Esophagus mucosa (tissue), 1 donor: ENCODE measurements at places on chromosomes 11 and 22.
A peak's percentile ranks its signal among the peaks of the same experiment; 100 is the strongest.

DNA sequence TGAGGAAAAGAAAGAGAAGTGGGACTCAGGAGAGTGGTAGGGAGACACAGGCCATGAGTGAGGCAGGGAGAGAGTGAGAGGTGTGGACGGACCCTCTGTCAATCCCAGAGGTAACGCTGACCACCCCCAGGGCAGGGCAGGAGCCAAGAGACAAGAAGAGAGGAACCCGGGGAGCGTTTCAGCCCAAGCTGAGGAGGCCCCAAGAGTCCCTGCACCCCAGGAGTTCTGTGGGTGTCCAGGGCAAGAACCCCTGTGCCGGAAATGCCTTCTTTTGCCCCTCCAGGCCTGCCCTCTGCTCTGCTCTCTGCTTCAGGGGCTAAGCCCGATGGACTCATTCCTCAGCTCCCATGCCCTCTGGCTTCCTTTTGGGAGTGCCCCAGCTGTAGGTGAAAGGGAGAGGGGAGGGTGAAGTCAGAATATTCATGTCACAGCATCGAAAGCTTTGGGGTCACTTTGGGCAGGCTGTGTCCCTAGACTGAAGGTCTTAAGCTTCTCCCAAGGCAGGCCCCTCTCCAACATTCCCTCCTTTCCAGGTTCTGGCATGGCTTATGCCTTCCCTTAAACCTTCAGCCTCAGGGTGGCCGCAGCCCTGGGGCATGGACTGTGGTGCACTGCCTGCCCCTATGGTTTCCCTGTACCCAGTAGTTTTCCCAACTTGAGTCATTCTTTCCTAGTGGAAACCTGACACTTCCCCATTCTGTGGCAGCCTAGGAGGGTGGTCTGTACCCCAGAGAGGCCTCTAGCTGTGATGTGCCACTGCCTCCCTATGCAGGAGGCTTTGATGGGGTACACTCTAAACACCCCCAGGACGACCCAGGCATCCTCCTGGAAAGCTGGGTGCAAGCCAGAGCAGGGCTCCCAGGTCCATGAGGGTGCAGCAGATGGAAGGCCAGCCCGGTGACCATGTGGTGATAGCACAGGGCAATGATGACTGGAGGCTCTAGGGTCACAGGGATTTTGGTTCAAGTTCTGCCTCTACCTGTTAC lies 27.1 kb downstream of the MYEOV start:
- no peak for ATAC-seq

DNA sequence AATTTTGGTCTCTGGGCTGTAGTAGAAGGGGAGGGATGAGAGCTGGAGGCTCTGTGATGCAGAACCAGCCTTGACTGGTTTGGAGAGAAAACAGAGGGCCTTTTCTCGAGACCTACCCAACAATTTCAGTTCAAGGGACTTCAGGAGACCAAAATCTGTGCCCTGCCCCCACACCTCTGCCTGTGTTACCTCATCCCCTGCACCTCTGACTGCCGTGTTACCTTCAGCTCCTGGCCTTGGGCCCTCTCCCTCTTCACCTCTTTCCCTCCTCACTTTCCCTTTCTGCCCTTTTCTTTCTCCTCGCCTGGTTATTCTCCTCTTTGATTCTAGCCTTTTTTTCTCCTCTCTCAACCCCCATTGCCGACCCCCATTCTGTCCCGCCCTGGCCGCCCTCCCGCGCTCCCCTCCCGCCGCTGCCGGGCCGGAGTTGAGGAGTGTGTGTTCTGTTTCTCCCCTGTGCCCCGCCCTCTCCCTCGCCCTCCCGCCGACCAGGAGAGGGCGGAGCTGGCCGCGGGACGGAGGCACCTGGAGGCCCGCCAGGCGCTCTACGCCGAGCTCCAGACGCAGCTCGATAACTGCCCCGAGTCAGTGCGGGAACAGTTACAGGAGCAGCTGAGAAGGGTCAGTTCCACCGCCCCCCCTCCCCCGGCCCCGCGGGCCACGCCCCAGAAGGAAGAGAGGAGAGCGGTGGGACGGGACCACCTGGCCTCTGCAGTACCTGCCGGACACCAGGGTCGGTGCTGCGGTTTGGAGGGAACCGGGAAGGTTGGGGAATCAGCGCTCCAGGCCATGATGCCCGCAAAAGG lies 27.2 kb downstream of the PHLDB1 start:
- peak; percentile 73 for ATAC-seq

DNA sequence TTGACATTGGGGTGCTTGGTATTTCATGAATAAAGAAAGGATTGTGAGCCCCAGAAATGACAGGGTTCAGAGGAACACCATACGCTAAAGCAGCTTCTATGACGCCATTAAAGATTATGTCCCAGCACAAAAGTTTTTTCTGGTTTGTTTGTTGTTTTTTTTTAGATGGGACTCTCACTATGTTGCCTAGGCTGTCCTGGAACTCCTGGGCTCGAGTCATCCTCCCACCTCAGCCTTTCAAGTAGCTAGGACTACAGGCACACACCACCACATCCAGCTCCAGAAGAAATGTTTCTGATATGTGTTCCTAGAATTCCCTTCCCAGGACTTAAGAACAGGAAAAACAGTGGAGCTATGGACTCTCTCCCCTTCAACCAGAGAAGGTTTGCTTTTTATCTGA lies 2.6 kb upstream of the RHOG start:
- ATAC-seq = no peak

DNA sequence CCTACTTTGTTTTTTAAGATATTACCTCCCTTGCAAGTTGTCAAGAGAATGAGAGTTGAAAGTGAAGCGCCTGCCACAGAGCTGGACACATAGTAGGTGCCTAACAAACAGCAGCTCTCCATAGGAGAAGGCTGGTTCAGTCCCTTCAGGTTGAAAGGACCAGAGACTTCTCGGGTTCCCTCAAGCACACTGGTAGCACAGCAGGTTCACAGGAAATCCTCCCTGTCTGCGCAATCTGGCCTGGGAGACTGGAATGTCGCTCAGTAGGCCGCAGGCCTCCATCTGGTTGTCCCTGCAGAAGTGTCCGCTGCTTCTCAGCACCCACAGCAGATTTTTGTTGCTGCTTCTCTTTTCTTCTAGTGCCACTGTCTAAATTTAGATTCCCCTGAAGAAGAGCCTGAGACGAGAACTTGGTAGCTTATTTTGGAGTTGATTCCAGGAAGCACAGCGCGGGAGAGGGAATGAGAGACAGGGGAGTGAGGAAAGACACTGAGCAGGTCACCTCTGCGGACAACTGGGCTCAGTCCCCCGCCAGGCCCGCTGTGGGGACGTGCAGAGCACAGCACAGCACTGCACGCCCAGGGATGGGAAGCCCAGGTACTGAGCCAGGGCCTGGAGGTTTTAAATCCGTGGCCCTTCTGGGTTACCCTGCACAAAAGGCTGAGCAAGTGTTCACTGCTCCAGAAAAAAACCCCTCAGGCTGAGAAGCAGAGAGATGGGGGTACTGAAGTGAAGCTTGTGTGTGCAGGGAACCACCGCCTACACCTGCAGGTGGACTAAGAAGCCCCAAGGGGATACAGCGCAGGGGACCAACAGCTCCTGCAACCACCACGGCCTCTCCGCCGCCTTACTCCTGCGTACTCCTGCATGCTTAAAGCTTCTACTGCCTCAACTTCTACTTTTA lies 31.6 kb downstream of the RBX1 start:
- no peak for ATAC-seq

GRCh38 chr11:109304159-109304558 lies 117.8 kb upstream of the C11orf87 start:
- ATAC-seq = peak; percentile 70

DNA sequence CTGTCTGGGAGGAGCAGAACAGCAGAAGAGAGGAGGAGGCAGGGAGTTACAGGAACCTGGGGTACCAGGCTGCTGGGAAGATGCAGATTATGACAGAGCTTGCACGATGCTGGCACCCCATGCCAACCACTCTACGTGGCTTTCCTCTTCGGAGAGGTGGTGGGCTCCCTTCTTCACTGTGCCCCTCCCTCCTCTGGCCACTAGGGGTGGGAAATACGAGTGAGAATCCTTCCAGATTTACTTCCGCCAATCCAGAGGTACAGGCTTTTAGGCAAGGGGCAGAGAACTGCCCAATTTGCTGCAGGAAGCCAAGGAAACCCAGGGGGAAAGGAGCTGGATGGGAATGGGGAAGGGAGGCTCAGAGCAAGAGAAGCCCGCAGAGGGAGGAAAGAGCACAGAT lies 12.3 kb downstream of the HYOU1 start:
- no peak for ATAC-seq

GRCh38 chr11:110711448-110711775 lies 825 bp downstream of the ARHGAP20 start:
- no peak for ATAC-seq

DNA sequence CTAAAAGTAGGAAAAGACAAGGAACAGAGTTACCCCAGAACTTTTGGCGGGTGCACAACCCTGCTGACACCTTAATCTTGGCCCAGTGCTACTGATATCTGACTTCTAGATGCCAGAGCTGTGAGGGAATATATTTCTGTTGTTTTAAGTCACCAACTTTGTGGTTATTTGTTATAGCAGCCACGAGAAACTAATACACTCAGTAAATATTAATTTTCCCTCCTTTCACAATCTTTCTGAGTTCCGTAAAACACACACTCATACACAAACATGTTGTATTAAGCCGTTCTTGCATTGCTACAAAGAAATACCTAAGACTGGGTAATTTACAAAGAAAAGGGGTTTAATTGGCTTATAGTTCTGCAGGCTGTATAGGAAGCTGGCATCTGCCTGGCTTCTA lies 16.1 kb upstream of the ZDHHC13 start:
- ATAC-seq = no peak

GRCh38 chr22:47009304-47010101 lies 247.1 kb downstream of the TBC1D22A start:
- no peak for ATAC-seq

DNA sequence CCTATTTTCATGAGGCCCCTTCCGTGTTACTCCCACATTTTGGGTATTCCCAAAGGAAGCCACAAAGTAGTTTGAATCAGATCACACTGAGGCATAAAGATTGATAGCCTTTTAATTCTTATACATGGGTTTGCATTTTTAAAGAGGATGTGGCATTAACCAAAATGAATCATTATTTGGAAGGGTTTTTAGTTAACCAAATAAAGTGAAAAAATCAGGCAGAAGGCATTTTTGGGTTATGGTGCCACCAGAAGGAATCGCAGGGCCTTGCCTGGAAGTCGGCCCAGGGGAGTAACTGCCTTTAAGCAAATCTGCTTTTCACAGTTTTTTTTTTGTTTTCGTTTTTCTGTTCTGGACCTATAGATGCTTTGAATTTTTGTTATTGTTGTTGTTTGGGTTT lies 55.4 kb downstream of the HSD17B12 start:
- ATAC-seq = no peak

DNA sequence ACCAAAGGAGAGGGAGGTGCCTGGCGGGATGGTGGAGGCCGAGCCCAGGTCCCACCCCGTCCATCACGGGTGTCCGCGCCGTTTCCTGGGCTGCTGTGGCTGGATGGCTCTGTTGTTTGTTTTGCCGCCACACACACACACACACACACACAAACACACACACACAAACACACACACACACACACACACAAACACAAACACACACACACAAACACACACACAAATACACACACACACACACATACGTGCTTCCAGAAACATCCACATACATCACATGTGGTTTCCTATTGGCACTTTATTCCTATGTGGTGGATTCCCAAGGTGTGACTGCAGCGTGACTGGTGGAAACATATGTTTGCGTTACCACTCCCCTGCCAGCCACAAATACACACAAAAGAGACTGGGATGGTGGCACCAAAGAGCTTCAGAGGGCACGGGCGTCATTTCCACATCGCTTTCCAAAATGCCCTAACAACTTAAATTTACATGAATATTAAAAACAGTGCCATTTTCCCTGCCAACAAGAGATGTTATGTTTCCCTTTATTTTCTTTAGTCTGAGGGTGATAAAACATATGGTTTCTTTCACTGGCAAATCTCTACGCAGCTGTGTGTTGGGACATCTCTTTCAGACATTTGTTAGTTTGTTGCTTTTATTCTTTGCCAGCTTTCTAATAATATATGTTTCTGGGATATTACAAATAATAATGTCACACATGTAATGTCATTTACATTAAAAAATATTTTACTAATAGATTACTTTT lies 356.8 kb downstream of the BRD1 start:
- ATAC-seq = no peak

GRCh38 chr11:96101146-96101545 lies 177.2 kb upstream of the MTMR2 start:
- no peak for ATAC-seq

- no peak for ATAC-seq
Observed at GRCh38 chr11:95991101-95991500, 67.2 kb upstream of the MTMR2 start.
